ENCODE measurements at places on chromosomes 4 and X.

DNA sequence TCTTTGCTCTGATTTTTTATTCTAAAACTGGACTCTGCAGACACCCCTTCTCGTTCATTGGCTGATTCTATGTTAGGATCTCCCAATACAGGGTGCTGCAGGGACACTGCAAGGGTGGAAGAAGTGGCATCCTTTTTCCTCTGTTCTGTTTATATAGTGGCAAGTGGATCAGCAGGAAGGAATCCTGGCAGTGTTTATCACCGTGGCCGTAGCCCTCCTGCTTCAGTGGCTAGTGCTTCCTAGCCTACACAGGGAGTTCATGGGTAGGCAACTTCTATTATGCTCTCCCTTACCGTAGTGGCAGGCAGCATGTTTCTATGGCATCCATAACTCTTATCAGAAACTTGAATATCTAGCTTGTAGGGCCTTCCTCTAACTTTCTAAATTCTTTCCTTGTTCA, 6.4 kb upstream of the AP1AR start:
- DNase-seq = no peak

- no peak for DNase-seq
These were observed 56.1 kb upstream of the BRS3 start for GRCh38 chrX:136431625-136432024.

- no peak for DNase-seq
These were observed 444.0 kb upstream of the TRAM1L1 start for GRCh38 chr4:117529401-117529800.

DNA sequence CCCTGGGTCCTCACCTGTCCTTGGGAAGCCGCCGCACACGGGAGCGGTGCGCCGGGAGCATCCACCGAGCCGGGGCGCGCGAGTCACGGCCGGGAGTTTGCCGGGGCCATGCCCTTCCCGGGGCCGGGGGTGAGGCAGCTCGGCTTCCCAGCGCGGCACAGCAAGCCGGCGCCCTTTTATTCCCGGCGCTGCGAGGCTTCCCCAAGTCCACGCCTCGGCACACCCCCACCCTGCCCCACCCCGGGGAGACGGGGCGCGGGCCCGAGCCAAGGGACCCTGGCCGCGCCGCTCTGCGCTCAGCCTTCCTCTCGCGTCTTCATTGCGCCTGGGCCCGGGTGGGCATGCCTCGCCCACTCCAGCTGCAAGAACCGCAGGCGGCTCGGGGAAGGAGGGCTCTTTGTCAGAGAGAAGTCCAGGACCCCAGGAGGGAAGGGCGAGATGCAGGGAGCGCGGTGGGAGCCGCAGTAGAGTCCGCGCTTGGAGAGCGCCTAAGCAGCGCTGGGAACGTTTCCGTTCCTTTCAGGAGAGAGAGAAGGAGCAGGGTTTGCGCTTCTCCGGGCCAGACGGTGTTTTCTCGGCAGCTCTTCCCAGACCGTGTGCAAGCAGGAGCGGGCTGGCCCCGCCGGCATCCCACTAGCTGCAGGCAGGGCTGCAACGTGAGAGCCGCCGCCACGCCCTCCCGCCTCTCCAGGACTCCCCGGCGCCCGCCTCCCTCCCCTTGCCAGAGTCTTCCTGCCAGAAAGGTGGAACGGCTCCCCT, at the start of gene MXRA5:
Gene MXRA5 (minus strand): TSS at position 152 of the 759 bp plus-strand sequence. CDS start 2,819 bp downstream, outside the sequence.
- DNase-seq = no peak

GRCh38 chr4:53322696-53323095, 43.2 kb downstream of the SCFD2 start:
- DNase-seq = no peak

- DNase-seq = peak; percentile 31
These were observed 44.3 kb upstream of the DCLK2 start for GRCh38 chr4:150033901-150034300.

DNA sequence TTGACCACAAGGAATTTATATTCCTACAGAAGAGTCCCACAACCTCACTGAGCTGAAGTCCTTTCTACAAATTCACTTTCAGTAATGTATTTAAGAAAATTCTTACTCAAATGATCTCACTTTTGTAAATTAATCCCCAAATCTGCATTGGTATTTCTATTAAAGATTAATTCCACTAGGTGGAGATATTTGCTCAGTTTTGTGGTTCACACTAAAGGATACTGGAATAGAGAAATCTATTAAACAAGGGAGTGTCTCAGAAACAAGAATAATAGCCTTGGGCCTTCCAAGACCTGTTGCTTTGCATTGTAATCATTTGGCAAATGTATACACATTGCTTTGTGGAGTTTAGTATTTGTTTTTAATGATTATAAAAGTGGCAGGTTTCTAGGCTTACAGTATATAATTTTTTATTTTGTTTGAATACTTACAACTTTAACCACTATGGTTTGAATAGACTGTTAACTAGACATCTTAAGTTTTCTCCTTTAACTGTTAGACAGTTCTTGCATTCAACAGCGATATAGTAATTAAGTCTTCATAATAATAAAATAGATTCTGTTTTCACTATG, 25.9 kb downstream of the CFAP299 start:
- DNase-seq = peak; percentile 6

GRCh38 chr4:182320092-182320491, 76.9 kb downstream of the TENM3 start:
- DNase-seq = no peak

GRCh38 chrX:135512508-135513129, 7.8 kb upstream of the INTS6L start:
- peak; percentile 63 for DNase-seq

GRCh38 chr4:106426069-106426468, 57.5 kb upstream of the GIMD1 start:
- DNase-seq = no peak

DNA sequence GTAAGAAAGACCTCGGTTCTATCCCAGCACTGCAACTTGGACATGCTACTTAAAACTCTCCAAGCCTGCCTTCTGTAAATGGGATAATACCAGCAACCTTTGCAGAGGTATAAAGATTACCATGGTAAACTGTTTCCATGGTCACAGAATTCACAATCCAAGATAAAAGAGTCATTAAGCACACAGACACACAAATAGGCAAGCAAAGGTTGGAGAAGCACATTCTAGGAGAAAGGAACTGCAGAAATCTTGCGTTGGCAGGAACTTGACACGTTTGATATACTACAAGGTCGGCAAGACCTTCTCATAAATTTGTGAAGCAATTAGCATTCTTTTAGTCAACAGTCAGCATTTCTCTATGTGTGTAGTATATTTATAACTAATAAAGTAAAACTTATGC, 12.3 kb upstream of the CHRNA9 start:
- no peak for DNase-seq

DNA sequence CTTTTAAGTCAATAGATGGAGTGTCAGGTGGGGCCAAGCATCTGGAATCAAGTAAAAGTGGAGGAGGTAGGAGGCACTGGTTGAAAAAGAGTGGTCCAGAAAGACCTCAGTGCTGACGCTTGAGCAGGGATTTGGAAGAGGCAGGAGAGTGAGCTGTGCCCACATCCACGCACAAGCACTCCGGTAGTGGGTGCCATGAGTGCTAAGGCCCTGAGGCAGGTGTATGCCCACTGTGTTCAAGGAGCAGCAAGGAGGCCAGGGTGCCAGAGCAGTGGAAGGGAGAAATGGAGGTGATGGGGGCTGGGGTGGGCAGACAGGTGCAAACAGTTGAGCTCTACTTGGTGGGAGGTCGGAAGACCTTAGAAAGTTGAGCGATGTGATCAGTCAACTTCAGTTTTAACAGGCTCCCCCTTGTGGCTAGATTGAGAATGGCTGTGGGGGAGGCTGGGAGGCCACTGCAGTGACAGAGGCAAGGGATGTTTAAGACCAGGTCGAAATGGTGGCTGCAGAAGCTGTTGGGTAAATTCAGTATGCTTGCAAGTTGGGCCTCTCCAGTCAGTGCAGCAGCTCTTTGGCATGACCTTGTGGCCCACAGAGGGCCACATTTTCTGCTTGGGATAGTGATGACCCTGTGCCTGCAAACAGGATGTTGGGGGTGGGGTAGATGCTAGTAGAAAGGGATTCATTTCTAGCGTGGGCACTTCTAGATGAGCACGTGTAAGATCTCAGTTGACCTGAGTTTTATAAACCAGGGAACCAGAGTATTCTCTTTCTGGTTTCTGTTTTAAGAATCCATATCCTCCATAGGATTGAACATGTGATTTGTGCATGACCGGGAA, 12.7 kb downstream of the TKTL1 start:
- DNase-seq = peak; percentile 77

GRCh38 chr4:126172126-126172525, 857.4 kb downstream of the FAT4 start:
- no peak for DNase-seq

- no peak for DNase-seq
These were observed 31.4 kb upstream of the SOWAHD start for GRCh38 chrX:119726900-119727555.

DNA sequence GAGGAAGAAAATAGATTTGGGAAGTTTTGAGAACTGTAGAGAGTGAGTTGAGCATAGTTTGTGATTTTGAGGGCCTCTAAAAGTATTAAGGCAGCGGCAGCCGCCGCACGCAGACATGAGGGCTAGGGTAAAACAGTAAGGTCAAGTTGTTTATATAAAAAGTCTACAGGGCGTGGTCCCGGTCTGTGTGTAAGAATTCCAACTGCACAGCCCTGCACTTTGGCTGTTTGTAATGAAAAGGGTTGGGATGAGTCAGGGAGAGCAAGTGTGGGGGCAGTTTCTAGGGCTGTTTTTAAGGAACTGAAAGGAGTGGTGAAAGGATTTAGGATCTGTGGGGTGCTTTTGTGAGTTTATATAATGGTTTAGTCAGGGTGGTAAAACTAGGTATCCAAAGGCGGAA, 55.0 kb downstream of the BEX3 start:
- DNase-seq = no peak

- DNase-seq = no peak
These were observed 36.3 kb downstream of the OPHN1 start for GRCh38 chrX:68396953-68397352.

DNA sequence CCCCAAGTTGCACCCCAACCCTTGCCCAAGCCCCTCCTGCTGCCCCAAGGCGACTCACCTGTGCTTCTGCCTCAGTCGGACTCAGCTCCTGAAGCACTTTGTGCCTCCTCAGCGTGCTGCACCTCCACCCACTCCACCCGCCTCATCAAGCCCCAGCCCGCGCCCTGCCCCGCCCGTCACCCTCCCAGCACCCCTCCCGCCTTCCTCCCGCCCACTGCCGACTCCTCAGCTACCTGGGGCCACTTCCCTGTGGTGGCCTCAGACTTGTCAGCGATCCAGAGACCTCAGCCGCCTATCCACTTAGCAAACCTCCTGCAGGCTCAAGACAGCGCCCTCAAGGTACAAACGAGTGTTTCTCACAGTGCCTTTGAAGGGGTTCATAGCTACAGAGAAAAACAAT, 19.6 kb upstream of the IQCM start:
- peak; percentile 24 for DNase-seq

DNA sequence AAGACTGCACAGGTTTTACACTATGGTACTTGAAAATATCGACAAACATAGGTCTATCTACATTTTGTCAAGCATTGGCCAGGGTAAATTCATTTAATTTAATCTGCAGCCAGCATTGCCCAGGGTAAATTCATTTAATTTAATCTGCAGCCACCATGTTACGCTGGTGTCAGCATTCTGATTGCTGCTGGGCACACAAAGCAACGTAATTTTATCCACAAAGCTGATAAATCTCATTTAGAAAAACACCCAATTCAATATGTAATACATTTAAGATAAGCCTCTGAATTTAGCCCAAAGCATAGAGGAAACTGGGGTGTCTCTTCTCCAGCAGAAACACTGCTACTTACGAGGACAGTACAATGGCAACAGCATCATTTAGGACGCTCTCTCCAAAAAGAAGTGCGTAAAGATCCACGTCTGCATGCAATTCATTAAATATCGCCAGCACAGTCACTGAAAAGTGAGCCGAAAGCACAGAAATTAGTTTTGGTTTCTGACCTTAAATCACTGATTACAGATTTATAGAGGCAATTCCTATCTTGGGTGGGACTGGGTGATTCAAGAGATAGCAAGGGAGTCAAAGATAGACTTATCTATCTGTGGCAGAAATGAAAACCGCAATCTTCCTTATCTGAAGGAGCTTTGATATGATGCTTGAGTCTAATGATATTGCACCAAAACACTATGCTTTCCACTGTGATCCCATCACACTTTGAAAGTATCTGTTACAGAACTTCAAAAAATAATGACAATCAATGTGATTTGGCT, 88.8 kb downstream of the CHST7 start:
- DNase-seq = no peak

DNA sequence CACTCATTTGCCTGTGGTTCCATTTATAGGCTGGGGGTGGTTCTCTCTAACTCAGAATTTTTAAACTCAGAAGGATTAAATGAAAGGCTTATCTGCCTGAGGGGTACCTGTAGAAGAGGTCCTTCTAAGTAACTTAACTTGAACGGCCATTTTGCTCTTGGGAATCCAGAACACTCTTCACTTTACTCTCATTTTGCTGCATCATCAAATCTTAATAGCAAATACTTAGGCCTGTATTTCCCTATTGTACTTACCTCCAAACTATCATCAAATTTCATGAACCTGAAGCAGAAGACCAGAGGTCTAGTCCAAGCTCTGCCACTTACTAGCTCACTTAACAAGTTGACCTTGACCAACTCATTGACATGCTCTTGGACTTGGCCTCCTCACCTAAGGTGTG, 70.4 kb downstream of the GRIA3 start:
- DNase-seq = no peak

GRCh38 chr4:78414116-78414515, 137.5 kb upstream of the ANXA3 start:
- DNase-seq = peak; percentile 9

DNA sequence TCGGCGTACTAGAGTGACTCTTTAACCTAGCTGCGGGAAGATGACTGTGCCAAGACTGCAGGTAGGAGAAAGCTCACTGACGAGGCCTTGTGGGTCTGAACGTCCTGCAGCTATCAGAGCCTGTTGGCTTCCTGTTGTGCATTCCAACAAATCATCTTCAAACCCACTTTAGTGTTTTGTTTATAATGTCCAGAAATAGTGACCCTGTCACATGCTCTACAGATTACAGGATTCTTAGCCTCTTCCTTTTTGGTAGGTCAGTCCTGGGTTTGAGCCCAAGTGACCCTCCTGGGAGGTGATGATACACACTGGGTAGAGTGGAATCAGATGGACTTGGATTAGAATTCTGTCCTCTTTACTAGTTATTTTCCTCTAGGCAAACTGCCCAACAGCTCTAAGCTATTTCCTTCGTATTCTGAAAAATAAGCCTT, 33.2 kb downstream of the HTT start:
- DNase-seq = no peak

DNA sequence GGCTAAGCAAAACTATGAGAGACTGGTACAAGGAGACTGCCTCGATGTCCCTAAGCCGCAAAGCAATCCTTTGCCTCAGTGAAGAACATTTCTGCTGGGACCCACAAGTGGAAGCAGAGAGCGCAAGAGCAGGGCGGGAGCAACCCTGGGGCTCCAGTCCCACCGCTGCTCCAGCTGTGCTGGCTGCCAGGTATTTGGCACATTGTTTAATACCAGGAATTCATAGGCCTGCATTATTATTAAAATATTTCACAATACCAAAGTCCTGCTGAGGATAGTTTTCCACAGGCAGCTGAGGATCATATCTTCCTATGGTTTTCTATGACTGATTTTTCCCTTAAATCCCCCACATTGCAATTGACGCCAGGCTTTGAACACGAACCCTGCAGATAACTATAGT, 163.5 kb upstream of the TLL1 start:
- DNase-seq = no peak

- no peak for DNase-seq
These were observed 181.6 kb downstream of the NAF1 start for GRCh38 chr4:162985131-162985530.

- DNase-seq = peak; percentile 5
These were observed 31.0 kb upstream of the FAT4 start for GRCh38 chr4:125283707-125284279.
